ENCODE measurements at places on chromosomes 1 and 21. TPM values are rescaled to one million over a fixed set of nuclear protein-coding genes. Genes with fewer than 3 reads are reported as not detected.

CFAP107 gene
- total RNA-seq = not detected

NLRP3 gene
- not detected for total RNA-seq

TTC39A gene
- total RNA-seq = not detected

CFAP74 gene
- total RNA-seq = not detected

CSF3R gene
- not detected for total RNA-seq

SPSB1 gene
- not detected for total RNA-seq

IL10 gene
- total RNA-seq = not detected

FCRLB gene
- 937 TPM for total RNA-seq

LRP8 gene
- 35.4 TPM for total RNA-seq

OR2AK2 gene
- total RNA-seq = 0.22 TPM

DNA sequence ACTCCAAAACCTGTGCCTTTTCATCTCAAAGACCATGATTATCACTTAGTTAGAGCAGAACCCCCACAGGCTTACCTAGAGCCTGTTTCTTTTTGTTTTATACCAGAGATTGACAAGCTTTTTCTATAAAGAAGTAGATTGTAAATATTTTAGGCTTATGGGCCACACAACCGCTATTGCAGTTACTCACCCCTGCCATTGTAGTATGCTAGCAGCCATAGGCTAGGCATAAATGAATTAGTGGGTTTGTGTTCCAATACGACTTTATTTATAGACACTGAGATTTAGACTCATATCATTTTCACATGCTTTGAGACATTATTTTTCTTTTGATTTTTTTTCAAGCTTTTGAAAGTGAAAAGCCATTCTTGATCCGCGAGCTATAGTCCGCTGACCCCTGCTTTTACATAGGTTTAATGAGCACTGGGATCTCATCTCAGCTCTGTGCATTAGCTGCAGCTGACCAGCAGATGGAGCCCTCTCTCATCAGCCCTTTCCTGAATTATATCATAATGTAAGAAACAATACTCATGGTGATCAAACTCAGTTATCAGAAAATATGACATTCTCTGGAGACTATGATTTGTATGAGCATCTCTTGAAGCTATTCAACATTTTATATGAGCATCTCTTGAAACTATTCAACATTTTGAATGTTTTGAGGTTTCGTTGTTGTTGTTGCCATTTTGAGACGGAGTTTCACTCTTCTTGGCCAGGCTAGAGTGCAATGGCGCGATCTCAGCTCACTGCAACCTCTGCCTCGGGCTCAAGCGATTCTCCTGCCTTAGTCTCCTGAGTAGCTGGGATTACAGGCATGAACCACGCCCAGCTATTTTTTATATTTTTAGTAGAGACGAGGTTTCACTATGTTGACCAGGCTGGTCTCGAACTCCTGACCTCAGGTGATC lies 111.9 kb upstream of the L1TD1 start:
- peak; percentile 73 for DNase-seq

DNA sequence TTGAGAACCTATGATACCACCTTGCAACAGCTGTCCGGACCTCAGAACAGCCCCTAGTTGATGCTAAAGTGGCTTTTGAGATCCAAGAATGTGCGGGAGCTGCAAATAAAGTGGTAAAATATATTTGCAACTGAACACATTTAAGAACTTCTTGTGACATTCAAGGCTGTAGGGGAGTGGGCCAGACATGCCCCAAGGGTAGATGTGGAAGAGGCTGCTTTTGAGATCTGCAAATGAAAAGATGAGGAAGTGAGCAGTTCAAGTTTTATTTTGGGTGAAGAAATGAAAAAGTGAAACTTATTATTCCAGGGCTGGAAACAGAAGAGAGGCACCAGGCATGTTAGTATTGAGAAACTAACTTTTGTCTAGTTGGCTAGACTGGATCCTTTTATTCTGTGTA lies 359.5 kb upstream of the PLXNA2 start:
- no peak for DNase-seq

- no peak for DNase-seq
Observed at GRCh38 chr1:88169939-88170338, 514.1 kb upstream of the PKN2 start.

DNA sequence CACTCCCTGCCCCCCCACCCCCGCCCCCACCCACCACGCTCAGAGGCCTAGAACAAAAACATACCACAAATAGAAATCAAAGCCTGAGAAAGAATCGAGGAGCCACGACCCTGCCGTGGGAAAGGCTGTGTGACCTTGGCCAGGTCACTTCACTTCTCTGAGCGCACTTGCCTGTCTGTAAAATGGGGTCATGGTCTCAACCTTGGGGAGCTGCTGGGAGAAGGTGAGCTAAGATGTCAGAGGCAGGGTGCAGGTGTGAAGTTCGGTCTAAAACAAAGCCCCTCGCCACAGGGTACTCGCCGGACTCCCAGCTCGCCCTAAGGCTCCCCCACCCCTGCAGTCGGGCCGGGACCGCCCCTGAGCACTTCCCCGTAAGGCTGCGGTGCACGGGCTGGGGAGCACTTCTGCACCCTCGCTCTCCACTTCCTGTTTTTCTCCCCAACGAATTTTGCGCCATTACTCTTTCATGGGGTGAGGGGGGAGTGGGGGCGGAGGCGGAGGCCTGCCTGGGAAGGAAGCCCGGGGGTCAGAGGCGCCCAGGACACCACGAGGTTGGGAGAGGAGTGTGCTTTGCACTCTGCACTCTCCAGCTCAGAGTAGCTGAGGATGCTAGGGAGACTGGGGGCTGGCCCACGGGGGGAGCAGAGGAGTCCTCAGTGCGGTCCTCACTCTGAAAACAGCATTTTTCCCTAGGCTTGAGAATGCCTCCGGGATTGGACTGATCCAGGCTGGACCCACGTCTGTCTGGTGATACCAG lies 21.9 kb upstream of the PIK3CD start:
- peak; percentile 80 for DNase-seq

- peak; percentile 72 for DNase-seq
Observed at GRCh38 chr1:5640845-5641244, 351.4 kb downstream of the NPHP4 start.

- DNase-seq = no peak
Observed at GRCh38 chr1:235831148-235831547, 35.6 kb downstream of the LYST start.

- no peak for DNase-seq
Observed at GRCh38 chr1:223482766-223483165, 89.6 kb downstream of the CCDC185 start.

DNA sequence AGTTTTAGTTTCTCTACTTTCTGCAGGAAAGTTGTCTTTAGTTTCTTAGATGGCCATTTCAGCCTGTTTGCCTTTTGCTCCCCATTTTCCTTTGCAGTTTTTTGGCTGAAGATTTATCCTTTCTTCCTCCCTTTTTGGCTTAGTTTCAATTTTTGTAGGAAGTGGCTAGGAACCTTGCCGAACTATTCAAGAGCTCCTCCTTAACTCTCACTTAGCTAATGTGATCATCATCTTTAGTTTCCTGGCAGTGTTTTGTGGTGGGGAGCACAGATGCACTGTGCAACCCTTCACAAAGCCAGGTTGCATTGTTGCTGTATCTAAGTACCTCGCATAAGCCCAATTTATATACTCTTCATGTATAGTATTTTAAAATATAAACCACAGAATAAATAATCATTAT lies 28.8 kb upstream of the CCDC181 start:
- no peak for DNase-seq

DNA sequence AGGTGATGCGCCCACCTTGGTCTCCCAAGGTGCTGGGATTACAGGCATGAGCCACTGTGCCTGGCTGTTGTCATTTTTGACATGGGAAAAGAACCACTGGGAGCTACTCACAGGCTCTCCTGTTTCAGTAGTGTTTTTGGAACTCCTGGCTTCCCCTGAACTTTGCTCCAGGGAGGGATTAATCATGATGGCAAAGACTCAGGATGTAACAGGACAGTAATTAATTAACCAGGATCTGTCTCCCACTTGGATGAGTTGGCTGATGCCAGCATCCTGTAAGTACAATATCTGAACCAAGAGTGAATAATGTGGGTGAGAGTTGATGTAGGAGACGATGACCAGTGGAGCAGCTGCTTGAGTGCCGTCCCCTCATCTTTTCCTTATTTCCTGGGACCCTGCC lies 4.9 kb downstream of the SFT2D2 start:
- DNase-seq = no peak

- no peak for DNase-seq
Observed at GRCh38 chr1:160045653-160046052, 13.9 kb upstream of the PIGM start.

- DNase-seq = no peak
Observed at GRCh38 chr21:45858180-45858579, 123.4 kb upstream of the COL6A1 start.

- DNase-seq = no peak
Observed at GRCh38 chr1:76073481-76073880, 1.1 kb upstream of the ST6GALNAC3 start.

DNA sequence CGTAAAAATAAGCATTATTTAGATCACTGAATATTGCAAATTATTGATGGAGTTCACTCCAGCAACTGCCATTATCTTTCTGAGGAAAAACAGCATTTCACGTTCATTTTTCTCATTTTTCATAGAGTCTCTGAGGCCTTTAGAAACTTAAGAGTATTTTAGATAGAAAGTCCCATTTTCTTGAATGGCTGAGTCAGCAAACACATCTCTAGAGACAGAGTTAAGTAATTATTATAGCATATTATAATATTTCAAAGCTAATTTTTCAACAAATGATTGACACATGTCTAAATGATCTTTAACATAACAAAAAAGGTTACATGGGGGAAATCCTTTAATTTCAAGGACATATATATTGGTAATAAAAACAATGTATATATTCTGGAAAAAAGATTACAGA lies 31.8 kb downstream of the RGS18 start:
- DNase-seq = no peak

GRCh38 chr1:24964811-24965570 lies 34.9 kb upstream of the RUNX3 start:
- DNase-seq = peak; percentile 48

DNA sequence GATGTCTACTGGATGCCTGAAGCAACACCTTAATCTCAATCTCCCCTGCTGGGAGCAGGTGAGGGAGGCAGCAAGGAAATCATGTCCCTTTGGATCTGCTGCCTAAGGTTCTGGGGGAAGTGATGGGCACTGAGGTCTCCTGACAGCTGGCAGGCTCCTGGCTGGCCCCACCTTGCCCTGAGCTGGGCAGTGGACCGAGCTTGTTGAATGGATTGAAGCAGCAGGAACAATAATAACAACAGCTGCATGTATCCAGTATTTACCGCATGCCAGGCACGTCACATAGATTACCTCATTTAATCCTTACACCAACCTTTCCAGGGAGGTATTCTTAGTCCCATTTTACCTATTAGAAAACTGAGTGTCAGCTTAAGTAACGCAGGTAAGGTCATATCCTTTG lies 133.9 kb downstream of the PLXNA2 start:
- no peak for DNase-seq

DNA sequence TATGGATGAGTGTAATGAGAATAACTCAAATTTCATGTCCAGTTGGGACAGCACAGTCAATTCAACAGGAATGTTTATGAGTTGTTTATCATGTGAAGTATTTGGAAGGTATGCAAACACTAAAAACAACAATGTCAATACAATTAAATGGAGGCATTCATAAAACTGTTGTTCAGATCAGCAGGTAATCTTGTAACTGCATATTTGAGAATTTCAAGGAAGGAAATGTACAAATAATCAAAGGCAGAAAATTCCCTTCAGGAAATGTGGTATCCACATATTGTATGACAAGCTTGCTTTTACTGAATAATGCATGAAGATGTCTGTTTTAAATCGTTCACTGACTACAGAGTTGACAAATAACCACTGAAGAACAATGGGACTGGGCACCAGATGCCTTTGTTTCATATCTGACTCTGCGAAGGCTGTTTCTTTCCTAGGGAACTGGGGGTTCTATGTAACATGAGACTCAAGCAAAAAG lies 198.3 kb downstream of the LTN1 start:
- no peak for DNase-seq

GRCh38 chr1:51926171-51926812 lies 47.8 kb upstream of the NRDC start:
- peak; percentile 81 for DNase-seq

All from Karpas-422 (cell line).